Smooth muscle cell of trachea (primary cell): ENCODE measurements at places on chromosomes 13 and 19. TPM values are rescaled to one million over a fixed set of nuclear protein-coding genes. Genes with fewer than 3 reads are reported as not detected.

CEACAM7 gene
- total RNA-seq = not detected in 2 replicates

ZNF607 gene
- 6.8 and 7.4 TPM in 2 replicates for total RNA-seq

ZNF560 gene
- total RNA-seq = 1.0 and 2.2 TPM in 2 replicates

ZNF230 gene
- 3.8 and 4.8 TPM in 2 replicates for total RNA-seq

NPAS1 gene
- total RNA-seq = 0.83 TPM in 1 of 2 replicates, not detected in the other

OVOL3 gene
- total RNA-seq = not detected in 2 replicates

CABP5 gene
- not detected in 2 replicates for total RNA-seq

ZNF345 gene
- total RNA-seq = 2.8 and 4.9 TPM in 2 replicates

MATK gene
- 0.15 TPM in 1 of 2 replicates, not detected in the other for total RNA-seq

SIAH3 gene
- not detected in 2 replicates for total RNA-seq

ALDH16A1 gene
- 16.5 and 33.7 TPM in 2 replicates for total RNA-seq

AZU1 gene
- under 0.01 TPM in 1 of 2 replicates, not detected in the other for total RNA-seq

SRRM5 gene
- total RNA-seq = 0.17 TPM in 1 of 2 replicates, not detected in the other

RFX1 gene
- total RNA-seq = 3.5 and 4.2 TPM in 2 replicates

BST2 gene
- 0.99 and 3.8 TPM in 2 replicates for total RNA-seq

CGB1 gene
- total RNA-seq = not detected in 2 replicates

TEX101 gene
- total RNA-seq = not detected in 2 replicates

TNFSF11 gene
- not detected in 2 replicates for total RNA-seq
